ENCODE measurements at places on chromosomes 11 and 22.
A peak's percentile ranks its signal among the peaks of the same experiment; 100 is the strongest.

DNA sequence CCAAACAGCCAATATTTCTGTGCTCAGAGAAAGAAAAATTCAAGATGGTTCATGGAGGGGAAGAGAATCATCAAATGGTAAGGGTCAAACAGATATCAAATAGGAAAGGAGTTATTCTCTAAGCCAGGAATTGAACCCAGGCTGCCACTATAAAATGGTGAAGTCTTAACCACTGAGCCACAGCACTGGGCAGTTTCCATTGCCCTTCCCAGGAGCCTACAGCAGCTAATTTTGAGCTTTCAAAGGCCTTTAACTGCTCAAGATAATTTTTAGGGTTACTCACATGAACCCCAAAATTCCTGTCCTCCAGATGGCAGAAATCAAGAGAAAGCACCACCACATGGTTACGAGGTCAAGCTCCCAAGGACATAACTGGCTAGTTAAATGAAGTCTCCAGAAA is 176.2 kb downstream of the KIF18A start:
- DNase-seq = no peak

DNA sequence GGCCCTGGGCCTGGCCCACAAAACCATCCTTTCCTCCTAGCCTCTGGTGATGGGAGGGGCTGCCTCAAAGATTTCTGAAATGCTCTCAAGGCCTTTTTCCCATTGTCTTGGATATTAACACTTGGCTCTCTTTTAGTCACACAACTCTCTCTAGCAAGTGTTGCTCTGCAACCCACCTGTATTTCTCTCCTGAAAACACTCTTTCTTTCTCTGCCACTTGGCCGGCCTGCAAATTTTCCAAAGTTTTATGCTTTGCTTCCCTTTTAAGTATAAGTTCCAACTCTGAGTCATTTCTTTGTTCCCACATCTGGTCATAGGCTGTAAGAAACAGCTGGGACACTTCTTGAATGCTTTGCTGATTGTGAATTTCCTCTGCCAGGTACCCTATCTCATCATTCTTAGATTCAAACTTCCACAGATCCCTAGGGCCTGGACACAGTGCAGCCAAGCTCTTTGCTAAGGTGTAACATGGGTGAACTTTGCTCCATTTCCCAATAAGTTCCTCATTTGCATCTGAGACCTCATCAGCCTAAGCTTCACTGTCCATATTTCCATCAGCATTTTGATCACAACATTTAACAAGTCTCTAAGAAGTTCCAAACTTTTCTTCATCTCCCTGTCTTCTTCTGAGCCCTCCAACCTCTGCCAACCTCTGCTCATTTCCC is 93.8 kb downstream of the TRIM29 start:
- no peak for DNase-seq

GRCh38 chr11:134283461-134284230 is 7.5 kb downstream of the GLB1L3 start:
- DNase-seq = no peak

DNA sequence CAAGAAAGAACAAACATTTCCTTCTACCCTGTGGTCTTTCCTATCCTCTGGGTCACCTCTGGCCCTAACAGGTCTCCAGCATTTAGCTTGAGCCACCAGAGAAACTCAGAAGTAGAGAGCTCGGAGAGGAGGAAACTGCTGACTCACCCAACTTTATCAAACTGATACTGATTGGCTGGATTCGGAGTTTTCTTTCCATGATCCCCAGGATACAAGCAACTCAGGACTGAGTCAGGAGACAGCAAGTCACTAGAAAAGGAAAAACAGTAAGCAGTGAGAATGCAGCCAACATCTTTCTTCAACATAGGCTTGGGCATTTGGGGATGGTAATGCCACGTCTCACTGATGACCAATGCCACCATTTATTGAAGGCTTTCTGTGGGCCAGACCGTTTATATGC is 32.7 kb downstream of the THOC5 start:
- DNase-seq = no peak

- no peak for DNase-seq
Measured at GRCh38 chr11:34476849-34477248, 36.7 kb downstream of the ELF5 start.

DNA sequence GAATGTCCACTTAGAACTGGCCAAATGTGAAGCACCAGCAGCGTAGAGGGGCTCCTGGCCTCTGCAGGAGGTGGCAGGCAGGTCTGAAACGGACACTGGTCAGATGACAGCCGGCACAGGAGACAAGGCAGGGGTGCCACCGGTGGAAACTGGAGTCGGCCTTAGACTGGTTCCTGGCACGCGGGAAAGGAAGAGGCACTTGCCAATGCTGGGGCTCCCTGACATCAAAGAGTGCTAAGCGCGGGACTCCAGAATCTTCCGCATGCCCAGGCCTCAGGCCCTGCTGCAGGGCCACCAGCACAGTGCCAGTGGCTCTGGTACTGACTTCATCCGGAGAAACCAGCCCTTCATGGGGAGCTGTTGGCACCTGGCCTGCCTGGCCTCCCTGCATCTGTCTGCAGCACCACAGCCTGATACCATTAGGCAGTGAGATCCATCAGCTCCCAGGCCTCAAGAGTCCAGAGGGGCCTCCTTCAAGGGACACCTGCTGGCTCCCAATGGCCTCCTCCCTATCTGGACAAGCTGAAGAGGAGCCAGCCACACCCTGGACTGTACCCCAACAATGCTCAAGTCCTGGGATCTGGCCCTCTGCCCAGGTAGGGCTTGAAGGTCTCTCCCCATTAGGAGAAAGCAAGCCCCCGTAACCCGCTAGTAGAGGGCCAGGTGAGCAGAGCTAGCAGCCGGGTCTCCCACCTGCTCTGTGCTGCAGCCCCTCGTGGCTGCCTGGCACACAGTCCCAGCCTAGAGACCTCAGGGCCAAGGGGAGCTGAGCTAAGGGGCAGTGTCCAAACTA is 29.7 kb upstream of the GNB1L start:
- DNase-seq = no peak

- DNase-seq = no peak
Measured at GRCh38 chr11:71432761-71433647, 15.2 kb downstream of the DHCR7 start.

GRCh38 chr22:25795478-25795877 is 53.5 kb downstream of the MYO18B start:
- DNase-seq = no peak

GRCh38 chr22:25420925-25421904 is 143.3 kb upstream of the GRK3 start:
- no peak for DNase-seq

- DNase-seq = peak; percentile 6
Measured at GRCh38 chr11:9459667-9460321, 1.0 kb upstream of the ZNF143 start.

- no peak for DNase-seq
Measured at GRCh38 chr11:65310736-65311135, 3.9 kb upstream of the CDC42EP2 start.

GRCh38 chr11:117062498-117062897 is 35.7 kb downstream of the SIK3 start:
- DNase-seq = no peak

DNA sequence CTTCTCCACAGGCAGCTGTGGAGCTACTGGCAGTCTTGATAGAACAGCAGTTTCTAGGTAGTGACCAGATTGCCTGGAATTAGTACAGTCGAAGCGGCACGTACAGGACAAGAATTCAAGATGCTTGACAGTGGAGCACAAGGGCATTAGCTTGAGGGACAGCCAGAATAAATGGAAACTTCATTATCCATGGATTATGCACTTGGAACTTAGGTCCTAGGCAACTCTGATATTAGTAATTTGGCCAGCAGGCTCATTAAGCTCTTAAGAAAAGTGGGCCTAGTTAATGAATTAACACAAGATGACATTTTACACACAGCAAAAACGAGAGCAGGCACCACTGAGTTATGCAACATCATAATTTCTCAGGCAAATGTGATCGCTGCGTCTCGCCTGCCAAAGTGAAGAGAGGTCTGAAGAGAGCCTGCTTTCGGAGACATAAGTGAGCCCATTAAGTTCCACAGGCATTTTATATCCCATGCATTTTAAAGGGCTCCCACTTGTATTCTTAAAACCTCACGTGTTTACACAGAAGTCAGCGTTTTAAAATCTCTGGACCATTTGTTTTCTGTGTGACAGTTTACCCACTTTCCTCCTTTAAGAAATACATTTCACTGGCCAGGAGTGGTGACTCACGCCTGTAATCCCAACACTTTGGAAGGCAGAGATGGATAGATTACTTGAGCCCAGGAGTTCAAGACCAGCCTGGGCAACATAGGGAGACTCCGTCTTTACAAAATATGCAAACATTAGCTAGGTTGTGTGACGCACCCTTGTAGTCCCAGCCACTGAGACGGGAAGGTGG is 66.2 kb downstream of the COMMD9 start:
- DNase-seq = no peak

GRCh38 chr11:71385091-71385490 is 63.1 kb downstream of the DHCR7 start:
- DNase-seq = no peak

DNA sequence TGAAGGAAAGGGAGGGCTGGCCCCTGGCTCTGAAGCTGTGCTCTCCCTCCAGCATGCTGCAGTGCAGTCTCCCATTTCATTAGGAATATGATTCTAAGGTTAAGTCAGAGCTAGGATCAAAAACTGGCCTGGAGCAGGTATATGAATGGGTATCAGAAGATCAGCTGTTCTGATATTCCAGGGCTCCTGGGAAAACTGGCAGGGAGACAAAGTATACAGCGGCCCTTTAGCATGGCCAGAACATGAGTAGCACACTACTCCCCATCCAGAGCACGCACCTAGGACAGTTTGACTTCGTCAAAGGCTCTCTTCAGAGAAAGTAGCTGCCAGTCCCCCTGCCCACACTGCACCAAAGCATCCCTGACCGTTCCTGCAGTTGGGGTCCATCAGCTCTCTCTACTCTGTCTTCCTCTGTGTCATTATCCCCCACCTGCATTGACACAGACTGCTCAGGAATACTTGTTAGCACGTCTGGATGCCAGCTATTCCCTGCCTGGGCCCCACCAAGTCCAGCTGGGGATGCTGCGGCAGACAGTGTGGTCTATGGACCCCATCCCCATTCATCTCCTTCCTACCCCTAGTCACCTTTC is 4.0 kb upstream of the FCHSD2 start:
- no peak for DNase-seq

GRCh38 chr22:33073989-33074418 is 15.8 kb upstream of the SYN3 start:
- no peak for DNase-seq

DNA sequence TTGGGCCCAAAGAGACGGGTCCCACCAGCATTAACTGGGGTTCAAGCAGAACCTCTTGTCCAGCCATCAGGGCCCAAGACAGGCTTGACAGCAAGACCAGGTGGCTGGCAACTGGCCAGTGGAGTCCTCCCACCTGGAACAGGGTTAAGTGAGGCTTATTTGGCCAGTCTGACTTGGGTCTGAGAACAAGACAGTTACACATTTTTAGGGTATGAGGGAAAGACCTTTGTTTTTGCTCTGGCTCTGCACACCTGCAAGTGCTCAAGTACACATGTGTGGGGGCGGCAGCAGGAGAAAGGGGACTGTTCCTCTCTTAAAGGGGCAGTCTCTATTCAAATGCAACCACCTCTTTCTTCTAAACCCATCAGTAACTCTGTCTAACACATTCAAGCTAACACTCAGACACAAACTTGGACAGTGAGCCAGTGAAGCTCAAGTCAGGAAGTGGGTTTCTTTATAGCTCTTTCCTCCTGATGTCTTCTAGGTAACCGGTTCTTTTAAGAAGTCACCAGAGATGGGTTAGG is 116.2 kb downstream of the ETS1 start:
- DNase-seq = no peak

DNA sequence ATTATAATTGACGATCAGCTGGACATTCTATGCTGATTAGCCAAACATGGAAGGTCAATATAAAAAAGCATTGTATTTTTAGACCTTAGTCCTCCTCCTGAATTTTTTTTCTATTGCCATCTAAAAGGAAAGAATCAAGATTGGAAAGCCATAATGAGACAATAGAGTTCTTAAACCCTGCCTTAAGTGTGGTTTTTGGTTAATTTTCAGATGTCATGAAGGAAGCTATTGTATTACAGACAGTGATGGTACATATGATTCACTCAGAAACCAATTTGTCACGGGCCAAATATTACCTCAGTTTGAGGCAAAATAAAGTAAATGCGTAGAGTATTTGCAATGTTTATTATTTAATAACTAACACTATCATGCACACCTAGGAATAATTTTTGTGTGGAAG is 1164.0 kb upstream of the RAG2 start:
- DNase-seq = no peak

GRCh38 chr11:65069217-65069616 is 10.9 kb upstream of the NAALADL1 start:
- DNase-seq = no peak

DNA sequence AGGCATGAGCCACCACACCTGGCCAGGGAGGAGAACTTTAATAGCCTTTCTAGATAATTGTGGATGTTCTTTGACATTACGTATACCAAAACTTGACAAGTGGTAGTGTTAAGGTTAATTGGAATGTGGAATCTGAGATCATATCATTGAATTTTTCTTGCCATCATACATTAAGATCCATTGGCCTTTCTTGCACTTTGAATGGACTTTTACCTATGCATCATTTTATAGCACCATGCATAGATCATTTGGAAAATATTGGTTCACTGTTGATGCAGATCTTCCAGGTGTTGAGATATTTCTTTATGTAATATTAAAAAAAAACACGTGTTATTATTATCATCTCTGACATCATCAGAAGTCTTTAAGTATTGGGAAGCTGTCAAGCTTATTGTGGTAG is 36.5 kb downstream of the ACER3 start:
- no peak for DNase-seq

- DNase-seq = no peak
Measured at GRCh38 chr11:76791861-76792260, 8.7 kb downstream of the TSKU start.

- DNase-seq = no peak
Measured at GRCh38 chr22:37335806-37336199, 53.5 kb downstream of the CYTH4 start.

- DNase-seq = no peak
Measured at GRCh38 chr22:38115423-38116205, 5.1 kb upstream of the BAIAP2L2 start.

- DNase-seq = no peak
Measured at GRCh38 chr11:91248199-91248807, 976.3 kb upstream of the FAT3 start.

DNA sequence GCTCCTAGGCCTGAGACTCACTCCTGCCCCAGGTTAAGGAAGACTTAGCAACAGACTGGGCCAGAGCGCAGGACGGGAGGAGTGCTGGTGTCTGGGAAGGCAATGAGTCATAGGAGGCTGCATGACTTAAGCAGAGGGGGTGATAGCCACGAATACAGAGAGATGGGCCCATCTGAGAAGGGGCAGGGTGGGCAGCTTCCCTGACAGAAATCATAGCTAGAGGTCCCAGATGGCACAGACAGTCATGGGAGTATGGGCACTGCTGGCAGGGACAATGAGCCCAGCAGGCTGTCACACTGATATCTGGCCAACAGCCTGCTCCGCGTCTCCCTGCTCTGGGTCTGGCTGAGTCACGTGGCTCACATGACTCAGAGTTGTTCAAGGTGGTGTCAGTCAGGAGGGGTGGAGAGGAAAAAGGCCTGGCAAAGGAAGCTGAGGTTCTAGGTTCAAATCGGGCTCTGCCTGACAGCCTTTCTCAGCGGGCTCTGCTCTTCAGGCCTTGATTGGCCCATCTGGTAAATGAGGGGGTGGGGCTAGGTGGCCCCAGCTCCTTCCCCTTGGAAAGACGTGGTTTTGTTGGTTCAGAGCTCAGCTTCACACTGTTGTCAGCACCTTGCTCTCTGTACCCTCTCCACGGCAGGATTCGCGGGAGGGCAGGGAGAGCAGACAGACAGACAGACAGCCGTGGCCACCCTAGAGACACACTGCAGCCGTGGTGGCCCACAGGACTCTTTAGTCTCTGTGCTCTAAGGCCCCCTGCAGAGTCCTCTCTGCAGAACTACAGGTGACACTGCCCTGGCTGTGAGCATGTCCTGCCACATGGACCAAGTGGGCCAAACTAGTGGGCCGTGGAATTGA is 47.8 kb downstream of the DBX1 start:
- no peak for DNase-seq

Data from stimulated activated CD8-positive, alpha-beta memory T cell treated with anti-CD3 and anti-CD28 coated beads, Interleukin-4, amount 100 ng/mL, for 1 hour (primary cell).